H9 (cell line): ENCODE measurements at places on chromosomes 4 and X.

GRCh38 chr4:101287324-101287723 lies 60.0 kb downstream of the PPP3CA start:
- no peak for DNase-seq

DNA sequence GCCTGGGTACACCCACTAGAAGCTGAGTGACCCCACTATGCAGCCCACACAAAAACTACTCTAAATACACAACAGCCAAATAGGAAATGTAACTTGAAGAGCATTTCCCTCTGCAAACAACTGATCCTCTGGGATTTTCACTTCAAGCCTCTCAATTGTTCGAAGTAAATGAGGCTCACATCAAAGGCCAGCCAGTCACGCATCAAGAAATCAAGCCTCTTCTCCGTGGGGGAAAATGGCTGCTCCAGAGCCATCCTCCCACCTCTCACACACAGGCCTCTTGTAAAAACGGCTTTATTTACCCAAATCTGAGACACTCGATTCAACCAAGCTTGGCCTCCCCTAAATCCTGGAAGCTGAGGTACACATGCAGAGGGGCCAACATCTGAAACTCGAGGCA lies 14.3 kb downstream of the PCDH19 start:
- no peak for DNase-seq

DNA sequence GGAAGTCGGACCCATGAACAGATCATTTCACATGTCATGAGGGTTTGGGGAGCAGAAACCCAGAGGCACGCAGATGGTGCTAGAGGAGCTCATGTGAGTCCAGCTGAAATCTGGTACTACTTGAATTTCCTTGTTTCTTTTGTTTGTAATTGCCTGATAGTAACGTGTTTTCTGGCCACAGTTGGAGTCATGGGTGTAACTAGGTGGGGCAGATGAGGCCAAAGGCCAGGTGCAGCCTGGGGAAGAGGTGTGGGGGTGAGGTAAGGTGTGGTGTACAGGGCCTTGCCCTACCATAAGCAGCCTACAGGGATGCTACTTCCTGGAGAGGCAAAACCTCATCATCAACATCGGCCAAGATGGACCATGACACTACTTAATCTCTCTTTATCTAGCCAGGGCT lies 271.4 kb downstream of the PTTG2 start:
- no peak for DNase-seq

DNA sequence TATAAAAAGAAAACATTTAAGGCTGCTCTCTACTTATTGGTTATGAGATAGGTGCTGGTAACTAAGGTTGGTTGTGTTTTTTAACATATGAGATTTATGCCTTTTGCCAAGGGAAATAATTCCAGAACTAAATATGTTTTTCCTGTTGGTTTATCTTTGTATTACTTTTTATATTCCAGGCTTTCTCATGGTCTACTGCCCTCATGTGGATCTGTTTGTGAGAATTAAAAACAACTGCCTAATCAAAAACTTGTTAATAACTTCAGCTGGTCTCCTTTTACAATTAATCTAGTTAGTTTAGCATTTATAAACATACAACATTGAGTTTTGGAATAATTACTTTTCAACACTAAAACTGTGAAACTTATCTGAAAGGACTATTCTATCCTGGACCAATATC lies 1208.3 kb downstream of the ADGRL3 start:
- no peak for DNase-seq

- no peak for DNase-seq
Observed at GRCh38 chr4:85445050-85445639, 29.8 kb upstream of the ARHGAP24 start.
